CD4-positive, alpha-beta T cell treated with Interleukin-6 at 100 ng/mL for 8 hours (primary cell): ENCODE measurements at places on chromosomes 16 and 17.

GRCh38 chr16:89862732-89863131, 10.7 kb upstream of the TCF25 start:
- no peak for DNase-seq

DNA sequence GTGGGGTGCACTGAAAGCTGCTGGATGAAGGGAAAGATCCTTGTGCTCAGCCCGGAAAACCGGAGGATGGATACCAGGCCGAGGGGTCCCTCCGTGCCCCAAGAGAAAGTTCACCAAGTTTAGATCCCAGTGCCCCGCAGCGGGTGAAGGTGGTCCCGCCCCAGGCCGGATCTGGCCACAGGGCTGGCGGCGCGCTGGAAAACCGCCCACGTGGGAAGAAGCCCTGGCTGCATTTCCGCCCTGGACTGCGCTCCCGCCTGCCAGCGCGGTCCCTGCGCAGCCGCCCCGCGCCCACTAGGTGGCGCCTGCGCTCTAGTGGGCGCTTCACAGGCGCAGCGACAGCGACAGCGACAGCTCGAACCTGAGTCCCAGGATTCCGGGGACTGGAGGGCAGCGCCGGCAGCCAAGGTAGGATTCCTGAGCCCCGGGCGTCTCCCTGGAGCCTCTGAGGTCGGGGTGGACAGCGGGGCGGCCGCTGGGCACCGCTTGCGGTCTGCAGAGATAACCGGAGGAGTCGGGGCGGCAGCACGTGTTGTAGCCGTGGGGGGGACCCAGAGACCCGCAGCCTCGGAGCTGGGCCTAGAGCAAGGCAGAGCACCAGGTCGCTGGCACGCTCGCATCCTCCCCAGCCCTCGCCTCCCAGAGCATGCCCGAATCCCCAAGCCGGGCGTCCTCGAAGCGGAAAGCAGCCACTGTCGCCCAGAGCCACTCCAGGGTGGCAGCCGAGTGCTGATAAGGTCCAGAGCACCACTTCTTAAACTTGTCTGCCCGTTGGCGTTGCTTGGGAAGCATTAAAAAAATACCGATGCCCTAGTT, at the start of gene CHD9:
CHD9 (plus strand) TSS at position 322 of the 816 bp plus-strand sequence. CDS start 101,099 bp downstream, outside the sequence.
- DNase-seq = peak; percentile 66

DNA sequence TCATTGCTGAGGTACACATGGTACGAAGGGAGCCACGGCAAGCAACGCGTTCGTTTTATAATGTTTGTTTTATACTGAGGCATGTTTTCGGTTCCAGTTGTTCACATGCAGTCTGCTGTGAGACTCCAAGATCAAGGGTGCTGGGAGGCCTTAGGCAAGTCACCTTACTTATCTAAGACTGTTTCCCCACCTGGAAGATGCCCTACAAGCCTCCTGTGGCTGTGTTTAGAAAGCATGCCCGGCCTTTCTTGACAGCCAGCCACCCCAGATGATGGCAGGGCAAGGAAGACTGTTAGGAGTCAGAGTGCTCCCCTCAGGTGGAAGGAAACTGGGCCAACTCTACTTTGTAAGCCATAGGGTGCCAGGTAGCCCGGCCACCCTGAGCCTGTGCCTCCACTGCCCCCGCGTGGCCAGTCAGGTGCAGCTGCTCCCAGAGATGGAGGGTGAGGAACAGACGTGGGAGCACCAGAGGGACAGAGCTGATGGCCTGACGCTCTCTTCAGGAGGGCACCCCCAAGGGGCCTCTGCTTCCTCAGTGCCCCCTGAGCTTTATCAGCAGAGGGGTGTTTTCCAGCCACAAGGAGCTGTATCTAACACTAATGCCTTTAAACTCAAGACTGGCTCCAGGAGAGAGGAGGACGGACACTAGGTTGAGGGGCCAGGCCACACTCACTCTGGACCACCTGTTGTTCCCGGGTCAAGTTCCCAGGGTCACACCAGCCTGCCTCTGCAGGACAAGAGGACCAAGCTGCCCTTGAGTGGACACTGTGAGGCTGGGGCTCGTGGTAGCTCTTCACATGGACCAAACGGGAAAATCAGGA, 5.4 kb downstream of the NAT9 start:
- peak; percentile 81 for DNase-seq

- no peak for DNase-seq
Measured at GRCh38 chr17:82053556-82054263, 2.0 kb downstream of the GPS1 start.

GRCh38 chr16:78763821-78764440, 664.5 kb downstream of the WWOX start:
- DNase-seq = no peak

DNA sequence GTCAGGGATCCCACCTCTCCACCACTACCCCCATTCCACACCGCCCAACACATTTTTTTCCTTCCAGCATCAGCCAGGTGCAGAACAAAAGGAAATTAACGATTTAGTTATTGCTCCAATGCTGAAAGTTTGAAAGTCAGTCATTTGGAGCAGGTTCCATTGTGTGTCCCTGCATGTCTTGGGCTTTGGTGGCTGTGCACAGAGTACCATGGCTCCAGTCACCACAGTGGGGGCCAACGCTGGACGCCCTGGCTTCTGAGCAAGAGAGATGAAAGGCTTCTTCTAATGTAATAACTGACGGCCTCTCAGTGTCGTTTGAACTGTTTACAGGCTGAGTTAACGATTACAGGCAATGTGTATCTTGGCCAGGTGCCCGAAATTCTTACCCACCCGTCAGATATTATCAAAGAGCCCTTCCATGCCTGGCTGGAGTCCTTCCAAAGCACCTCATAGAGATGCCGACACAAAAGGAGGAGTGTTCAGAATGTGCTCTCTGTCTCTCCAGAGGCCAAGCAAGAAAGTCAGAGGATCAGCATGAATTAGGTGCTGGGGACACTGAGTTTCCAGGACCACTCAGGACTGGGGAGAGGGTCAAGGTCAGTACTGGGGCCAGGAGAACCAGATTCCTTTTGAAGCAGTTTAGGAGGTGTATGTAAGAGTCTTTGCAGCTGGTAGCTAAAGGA, 25.9 kb downstream of the RNF43 start:
- no peak for DNase-seq
